ENCODE measurements at places on chromosomes 1 and 21.

GRCh38 chr1:204990059-204990664 lies 52.9 kb upstream of the CNTN2 start:
- no peak for DNase-seq

GRCh38 chr21:35376406-35377135 lies 327.5 kb upstream of the RUNX1 start:
- no peak for DNase-seq

DNA sequence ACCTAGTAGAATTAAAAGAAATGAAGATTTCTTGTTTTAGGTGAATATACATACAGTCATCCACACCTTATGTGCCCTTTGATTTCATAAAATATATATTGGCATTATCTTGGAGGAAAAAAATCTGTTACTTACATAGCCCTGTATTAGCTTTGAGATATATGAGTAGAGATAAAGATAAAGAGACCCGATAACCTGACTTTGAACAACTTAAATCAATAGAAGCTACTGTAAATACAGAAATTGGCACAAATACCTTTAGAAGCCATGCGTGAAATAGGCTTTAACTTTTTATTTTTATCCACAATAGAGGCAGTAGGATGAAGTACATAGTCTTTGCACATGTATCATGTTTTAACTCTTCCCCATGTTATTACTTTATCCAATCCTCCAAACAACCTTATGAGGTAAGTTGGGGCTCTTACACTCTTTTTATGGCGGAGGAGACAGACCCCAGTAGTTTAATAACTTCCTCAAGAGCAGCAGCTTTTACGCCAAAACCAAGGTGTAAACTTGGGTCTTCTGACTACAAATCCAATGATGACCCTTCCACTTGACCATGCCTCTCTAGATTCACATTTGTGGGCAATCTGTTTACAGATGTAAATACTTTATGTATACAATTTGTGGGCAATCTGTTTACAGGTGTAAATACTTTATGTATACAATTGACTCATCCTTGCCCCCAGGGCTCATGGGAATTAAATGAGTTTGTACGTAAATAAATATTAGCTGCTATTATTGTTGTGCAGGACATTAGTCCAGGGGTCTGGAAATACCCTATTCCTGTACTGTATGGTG lies 2.1 kb downstream of the CD55 start:
- DNase-seq = no peak

GRCh38 chr21:17925899-17926298 lies 106.7 kb upstream of the C21orf91 start:
- DNase-seq = peak; percentile 24
